ENCODE measurements at places on chromosomes 4 and X.

DNA sequence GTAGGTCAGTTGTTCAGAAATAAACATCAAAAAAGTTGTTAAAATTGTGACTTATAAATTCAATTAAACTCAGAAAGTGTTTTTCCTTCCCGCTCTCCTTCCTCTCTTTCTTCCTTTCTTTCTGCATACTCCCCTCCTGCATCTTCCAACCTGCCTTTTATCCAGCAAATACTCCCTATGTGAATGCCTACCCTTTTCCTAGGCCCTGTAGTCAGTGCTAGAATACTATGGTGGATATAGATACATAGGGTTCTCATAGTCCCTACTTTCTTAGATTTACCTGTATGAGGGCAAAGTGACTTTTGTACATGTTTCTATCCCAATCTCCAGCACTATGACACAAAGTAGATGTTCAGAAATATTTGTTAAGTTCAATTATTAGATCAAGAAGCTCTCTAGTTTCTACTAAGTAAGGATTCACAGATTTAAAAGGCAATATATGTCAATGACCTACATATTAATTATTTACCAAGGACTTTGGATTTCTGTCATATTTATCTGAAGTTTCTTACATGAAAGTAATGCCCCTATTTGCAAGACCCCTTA is 732 bp downstream of the SULT1E1 start:
- DNase-seq, result no peak

DNA sequence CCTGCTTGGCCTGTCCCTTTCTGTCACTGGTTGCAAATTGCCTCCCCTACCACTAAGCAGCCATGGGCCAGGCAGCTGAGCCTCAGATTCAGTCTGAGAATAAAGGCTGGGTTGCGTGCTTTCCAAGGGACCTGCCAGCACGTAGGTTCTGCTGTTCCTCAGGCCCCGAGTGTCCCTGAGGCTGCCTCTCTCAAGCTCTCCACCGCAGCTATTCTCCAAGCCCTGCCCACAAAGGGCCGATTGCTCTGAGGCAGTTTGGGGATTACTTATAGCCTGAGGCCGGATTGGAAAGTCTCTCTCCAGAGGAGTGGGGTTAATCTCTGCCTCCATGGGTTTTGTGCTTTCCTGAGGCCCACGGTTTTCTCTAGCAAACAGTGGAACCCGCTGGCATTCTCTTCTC is 590.7 kb downstream of the BCOR start:
- DNase-seq, result no peak

- DNase-seq, result no peak
These were observed 129.8 kb downstream of the SLC7A11 start for GRCh38 chr4:138112389-138112788.

DNA sequence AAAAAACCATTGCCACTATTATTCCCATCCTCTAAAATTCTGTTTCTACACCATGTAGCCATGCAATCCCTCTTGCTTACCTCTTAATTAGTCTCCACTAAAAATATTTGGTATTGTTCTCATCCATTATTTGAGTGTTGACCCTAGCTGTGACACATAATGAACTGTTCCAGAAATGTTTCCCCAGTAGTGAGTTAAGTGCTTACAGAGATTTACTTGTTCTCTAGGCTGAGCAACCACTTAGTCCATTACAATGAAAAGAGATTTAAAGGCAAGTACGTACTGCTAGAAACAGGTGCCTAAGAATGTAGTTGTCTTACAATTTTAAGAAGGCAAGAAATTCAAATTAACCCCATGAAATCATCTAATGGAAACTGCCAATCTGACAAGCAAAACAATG is 112.7 kb upstream of the PTPN13 start:
- DNase-seq, result no peak

DNA sequence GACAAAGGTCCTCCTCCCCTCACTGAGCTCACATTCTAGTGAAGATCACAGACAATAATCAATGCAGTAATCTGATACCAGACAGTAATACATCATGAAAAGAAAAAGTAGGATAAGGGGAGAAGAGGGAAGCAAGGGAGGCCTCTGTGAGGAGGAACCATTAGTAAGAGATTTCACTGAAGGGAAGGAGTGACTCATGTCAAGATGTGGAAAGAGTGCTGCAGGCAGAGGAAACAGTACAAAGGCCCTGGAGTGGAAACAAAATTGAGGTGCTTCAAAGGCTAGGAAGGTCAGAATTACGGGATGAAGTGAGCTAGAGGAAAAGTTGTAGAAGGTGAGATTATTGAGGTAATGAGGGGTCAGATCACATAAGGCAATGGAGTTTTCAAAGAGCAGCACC is 38.1 kb downstream of the LAMTOR3 start:
- DNase-seq, result no peak

GRCh38 chr4:87014284-87014782 is 79.5 kb downstream of the AFF1 start:
- no peak for DNase-seq

GRCh38 chr4:82797040-82797404 is 1.6 kb downstream of the SCD5 start:
- no peak for DNase-seq

- no peak for DNase-seq
These were observed 12.8 kb upstream of the NSUN7 start for GRCh38 chr4:40736910-40737309.

DNA sequence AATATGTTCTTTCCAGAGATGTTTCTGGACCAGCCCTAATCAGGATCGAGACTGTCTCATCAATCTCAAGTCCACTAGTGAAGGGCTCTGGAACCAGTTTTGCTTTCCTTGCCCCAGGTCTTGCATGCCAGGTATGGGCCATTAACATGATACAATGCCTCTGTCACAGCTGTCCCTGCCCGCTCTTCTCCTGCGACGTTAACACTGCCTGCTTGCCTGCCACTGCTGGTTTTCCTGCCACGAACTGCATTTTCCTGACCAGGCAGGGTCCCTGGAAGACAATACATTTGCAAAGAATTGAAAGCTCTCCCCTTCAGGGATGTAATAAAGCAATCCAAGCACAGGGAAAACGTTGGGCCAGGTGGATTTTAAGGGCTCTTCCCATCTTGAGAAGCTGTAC is 200.3 kb downstream of the MID1 start:
- DNase-seq, result no peak

DNA sequence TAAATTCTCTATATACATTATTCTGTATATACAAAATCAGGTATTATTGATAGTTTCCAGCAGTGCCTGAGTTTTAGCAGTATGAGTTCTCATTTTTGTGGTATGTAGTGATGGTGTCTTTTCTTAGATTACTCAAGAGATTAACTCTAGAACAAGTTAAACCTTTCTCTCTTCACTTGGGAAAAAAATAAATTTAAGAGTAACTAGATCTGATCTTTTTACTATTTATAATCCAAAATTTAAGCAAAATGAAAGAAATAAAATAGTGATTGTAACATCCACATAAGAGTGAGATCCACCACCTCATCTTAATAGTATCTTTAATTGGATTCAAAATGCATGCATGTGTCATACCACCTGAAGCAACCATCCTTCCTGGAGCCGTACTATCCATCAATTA is 124.1 kb upstream of the DDX3X start:
- no peak for DNase-seq

DNA sequence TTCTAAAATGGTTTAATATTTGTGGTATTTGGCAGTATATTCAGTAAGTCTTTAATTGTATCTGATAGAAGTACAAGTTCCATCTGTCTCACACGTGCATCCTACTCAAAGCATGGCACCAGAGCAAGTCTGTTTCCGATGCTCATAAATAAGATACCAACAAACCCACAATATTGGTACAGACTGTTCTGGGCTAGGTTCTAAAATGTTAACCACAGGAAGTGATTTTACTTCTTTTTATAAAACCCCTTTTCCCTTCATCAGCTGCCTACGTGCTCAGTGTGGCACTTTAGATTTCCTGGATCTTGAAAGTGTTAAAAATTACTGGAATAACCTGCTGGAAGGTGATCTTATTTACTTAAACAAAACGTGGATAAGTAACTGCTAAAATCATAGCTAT is 165.1 kb downstream of the CFAP299 start:
- DNase-seq, result no peak

DNA sequence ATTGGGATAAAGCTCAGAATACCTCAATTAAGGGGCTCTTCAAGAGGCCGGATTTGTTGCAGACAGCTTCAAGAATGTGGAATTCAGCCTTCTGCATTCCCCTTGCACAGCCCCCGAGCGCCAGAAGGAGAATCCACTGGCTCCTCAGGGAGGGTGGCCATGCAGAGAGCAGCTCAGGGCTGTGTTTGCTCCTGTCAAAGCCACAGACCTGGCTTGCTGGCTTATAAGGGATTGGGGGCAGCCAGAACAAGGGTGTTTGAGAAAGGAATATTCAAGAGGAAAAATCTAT is 36.8 kb downstream of the ING2 start:
- no peak for DNase-seq

DNA sequence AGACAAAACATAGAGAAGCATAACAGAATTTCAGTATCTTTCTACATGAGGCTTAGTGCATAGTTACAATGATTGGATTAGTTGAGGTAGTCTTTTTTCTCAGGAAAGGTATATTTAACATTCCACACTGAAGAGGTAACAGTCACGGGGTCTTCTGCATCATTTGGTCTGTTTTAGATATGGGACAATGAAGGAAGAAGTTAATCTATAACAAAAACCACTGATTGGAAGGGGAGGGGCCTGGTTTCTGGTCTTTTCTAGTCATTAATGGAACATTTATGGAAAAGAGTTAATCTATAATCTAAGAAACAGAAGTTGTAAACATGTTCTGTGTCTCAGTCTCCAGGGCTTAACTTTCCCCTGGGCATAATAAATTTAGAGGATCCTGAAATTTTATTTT is 37.3 kb upstream of the HPSE start:
- no peak for DNase-seq

GRCh38 chrX:74906417-74906816 is 18.8 kb downstream of the NEXMIF start:
- no peak for DNase-seq

DNA sequence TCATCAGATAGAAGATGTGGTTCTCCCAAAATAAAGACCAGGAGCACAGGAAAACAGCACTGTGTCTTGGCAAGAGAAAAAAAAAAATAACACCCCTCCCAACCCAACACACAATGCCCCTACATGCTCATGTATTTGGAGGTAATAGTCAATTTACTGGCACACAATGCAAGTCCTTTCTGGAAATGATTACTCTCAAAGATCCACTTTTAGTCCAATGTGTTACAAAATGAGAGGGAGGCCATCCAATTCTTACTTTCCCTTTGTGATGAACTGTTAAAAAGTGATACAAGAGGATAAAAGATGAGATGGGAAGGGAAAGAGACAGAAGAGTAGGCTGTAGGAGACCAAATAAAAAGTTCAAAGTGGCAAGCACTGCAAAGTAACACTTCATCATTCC is 180.3 kb upstream of the DKK2 start:
- DNase-seq, result no peak

DNA sequence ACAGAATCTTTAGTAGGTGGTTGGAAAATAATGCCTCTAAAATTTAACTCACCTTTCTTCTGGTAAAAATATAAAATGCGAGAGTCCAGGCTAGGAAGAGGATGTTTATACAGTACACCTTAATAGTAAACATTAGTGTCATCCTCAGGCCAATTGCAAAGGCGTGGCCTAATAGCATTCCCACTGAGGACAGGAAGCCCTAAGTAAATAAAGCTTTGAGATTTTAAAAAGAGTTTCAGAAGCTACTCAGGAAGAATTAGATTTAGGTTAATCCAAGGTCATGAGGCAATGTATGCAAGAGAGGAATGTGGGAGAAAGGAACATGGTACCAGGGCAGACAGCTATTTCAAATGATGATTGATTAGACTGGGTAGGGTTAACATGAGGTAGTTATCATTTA is 49.5 kb downstream of the RPGR start:
- no peak for DNase-seq

- peak; percentile 0 for DNase-seq
These were observed 694 bp downstream of the OCRL start for GRCh38 chrX:129540722-129541184.

- DNase-seq, result no peak
These were observed 133.8 kb downstream of the AFF1 start for GRCh38 chr4:87068583-87069021.

DNA sequence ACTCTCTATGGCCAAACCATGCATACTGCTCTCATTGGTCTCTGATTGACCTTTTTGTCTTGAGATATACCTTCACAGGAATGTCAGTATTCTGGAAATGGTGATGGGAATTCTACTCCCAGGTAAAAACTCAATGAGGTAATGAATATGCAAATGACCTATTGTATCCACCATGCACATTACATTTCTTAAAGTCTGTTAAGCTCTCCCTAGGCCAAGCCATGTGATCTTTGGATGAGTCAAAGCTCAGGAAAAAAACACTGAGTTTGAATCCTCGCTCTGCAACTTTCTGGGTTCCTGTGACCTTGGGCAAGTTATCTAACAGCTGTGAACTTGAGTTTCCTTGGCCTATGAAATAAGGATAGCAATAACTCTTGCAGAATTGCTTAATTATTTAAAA is 175.4 kb downstream of the PPP1R2C start:
- DNase-seq, result no peak

DNA sequence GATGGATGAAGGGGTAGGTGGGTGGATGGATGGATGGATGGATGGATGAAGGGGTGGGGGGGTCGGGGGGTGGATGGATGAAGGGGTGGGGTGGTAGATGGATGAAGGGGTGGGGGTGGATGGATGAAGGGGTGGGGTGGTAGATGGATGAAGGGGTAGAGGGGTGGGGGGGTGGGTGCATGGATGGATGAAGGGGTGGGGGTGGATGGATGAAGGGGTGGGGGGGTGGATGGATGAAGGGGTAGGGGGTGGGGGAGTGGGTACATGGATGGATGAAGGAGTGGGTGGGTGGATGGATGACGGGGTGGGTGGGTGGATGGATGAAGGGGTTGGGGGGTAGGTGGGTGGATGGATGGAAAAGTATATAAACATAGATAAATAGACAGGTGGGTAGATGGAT is 74.2 kb downstream of the PRKX start:
- DNase-seq, result no peak

DNA sequence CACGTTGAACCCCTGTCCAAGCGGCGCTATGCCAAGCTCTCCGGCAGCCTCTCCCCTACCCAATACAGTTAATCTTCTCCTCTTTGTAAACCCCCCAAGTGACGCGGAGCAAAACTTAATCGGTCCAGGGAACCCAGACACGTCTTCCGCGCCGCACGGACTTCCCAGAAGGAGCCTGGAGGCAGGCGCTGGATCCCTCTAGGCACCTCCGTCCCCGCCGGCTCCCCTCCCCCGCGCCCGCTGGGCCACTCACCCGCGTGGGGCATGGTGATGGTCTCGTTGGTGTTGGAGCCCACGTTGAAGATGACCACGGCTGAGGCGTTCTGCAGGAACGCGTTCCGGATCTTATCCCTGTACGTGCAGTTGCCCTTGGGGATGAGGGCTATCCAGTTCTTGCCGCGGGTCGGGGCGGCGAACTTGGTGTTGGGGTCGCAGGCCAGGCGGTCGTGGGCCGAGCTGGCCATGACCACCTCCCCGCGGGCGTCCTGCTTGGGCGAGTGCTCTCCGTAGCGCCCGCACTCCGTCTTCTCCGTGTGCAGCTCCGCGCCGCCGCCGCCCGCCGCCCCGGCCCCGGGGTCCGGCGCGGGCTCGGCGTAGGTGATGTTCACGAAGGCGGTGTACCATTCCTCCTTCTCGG is 1.1 kb downstream of the RNF150 start:
- DNase-seq, result no peak

- no peak for DNase-seq
These were observed 1056.6 kb downstream of the RAPGEF2 start for GRCh38 chr4:160159457-160159856.

GRCh38 chr4:105126311-105127169 is 20.1 kb upstream of the TET2 start:
- no peak for DNase-seq

Data from T-helper 9 cell (primary cell).